ENCODE measurements at places on chromosomes 11 and 22.

GRCh38 chr11:18321578-18321968 is 367 bp downstream of the HPS5 start:
- no peak for DNase-seq

GRCh38 chr22:20646415-20646814 is 127.5 kb upstream of the SERPIND1 start:
- DNase-seq: no peak

DNA sequence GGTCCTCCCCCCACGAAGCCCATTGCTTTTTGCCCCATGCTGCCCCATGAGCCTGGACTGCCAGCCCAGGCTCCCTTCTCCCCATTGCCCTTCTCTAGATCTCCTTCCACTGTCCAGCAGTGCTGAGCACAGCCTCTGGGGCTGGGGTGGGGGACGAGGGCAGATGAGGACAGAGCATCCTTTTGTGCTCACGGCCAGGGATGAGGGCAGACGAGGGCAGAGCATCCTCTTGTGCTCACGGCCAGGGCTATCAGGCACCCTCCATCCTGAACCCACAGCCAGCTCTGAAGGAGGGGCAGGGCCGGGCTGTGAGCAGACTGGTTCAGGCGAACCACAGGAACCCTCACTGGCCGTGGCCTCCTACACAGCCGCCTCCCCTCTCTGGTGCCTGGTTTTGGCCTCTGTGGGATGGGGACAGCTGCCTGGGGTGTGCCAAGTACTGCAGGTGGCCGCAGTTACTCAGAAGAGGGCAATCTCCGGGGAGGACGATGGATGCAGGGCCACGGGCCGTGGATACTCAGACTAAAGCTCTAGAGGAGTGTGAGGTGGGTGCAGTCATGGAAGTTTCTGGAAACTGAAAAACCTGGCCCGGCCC is 1258.8 kb downstream of the BRD1 start:
- DNase-seq: no peak

- no peak for DNase-seq
These were observed 295.2 kb upstream of the CCDC179 start for GRCh38 chr11:23155503-23155902.

- DNase-seq: no peak
These were observed 12.2 kb downstream of the AP2A2 start for GRCh38 chr11:937841-938261.

DNA sequence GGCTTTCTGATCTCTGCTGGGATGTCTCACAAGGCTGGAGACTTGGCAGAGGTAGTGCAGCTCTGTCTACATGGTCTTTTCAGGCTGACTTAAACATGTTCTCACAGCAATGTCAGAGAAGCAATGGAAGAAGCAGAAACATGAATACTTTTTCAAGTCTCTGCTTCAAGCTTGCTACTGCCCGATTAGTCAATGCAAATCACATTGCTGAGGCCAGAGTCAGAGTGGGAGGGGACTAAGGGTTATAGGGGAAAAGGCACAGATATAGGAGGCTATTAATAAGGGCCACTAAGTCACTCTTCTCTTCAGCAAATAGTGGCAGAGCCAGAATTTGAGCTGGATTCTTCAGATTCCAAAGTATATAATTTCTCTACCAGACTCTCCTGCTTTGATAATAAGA is 390.5 kb downstream of the TMEM135 start:
- no peak for DNase-seq

- no peak for DNase-seq
These were observed 10.4 kb upstream of the MRGPRD start for GRCh38 chr11:68990995-68991780.

DNA sequence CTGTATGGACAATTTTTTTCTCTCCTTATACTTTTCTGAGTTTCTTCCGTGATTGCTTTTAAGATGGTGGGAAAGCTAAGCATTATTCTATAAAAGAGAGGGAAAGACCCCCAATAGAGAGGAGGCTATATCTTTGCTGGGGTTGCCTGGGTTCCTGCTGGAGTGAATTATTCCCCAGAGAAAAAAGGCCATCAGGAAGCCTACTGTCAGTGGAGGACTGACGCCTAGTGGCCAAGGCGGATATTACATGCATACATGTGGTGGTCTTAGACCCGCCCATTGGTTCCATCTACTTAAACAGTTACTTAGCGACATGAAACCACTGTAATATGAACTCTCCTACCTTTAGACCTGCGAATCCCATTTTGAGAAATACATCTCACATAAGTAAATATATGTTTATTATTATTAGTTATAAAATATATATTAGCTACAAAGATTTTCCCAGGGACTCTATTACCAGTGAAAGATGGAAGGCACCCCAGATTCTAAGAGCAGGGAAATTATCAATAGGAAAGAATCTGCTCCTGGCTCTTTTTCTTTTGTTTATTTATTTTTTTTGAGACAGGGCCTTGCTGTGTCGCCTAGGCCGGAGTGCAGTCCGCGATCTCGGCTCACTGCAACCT is 15.7 kb upstream of the PGA3 start:
- DNase-seq: peak; percentile 68

DNA sequence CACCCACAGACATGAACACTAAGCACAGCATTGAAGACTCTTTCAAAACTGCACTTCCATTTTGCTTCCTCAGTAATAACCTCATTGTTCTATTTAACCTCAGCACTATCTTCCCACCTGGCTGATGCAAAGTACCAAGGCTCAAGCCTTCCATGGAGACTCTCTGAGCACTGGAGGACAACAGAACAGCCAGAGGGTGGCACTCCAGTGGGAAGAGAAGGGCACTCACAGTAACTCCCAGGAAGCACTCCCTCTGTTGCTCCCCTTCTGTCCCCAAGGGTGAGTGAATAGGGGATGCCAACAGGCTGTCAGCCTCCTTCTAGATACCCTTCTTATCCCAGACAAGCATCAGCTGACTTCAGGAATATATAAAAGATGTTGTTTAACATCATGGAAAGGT is 3.5 kb downstream of the ME3 start:
- DNase-seq: no peak

DNA sequence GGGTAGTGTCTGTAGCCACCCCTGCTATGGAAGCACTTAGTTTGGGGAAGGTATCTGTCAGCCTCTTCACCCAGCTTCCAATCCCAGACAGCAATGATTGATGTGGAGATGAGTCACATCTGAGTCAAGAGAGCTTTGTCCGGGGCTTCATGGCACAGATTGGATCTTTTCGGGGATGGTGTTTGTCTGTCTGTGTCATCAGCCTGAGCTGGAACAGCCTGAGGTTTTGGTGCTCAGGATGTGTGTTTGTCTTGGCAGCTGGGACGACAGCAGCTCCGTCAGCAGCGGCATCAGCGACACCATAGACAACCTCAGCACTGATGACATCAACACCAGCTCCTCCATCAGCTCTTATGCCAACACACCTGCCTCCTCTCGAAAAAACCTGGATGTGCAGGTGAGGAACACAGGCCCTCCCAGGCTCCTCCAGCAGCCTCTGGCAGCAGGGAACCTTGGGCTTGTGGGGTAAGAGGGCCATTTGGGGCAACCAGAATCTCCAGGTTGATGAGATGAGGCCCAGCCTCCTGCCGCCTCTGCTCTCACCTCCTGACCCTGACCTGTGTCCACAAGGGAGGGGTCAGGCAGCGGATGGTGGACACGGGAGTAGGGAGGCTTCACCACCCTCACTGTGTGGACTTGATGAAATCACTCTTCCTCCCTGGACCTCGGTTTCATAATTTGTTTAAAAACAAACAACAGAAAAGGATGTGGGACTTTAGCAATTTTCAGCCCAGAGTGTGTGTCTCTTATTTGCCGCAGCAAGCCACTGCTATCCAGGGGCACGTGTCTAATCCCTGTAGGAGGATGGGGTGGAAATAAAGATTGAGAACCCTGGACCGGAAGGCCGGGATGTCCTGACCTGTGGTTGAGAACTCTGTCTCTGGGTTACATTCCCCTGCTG is 124.3 kb downstream of the DBX1 start:
- DNase-seq: no peak

GRCh38 chr11:2122907-2123627 is 16.1 kb downstream of the IGF2 start:
- DNase-seq: no peak

DNA sequence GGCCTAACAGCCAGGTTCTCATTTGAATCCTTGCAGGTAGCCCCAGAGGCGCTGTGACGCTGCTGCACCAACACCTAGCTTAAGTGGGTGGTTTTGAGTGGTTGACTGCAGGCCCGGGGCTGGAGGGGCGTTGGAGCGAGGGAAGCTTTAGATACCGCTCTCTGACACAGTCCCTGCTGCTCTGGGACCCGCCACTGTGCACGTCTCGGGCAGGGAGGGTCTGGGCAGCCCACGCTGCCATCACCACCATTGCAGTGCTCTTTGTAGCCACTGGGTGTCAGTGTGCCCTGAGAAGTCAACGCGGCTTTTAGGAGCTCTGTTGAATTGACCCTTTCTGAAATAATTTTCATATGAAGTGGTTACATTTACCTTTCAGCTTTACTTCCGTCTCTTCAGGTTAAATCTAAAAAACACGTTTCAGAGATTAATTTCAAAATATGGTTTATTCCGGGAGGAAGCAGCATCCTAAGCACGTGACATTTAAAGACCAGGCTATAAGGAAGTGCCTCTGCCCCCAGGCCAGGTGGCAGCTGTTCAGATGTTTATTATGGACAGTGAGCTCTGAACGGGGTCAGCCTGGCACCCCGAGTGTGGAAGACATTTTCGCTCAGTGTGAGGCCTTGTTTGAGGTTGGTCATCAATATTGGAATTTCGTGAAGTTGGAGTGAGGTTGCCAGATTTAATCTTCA is 30.9 kb upstream of the PARVB start:
- peak; percentile 32 for DNase-seq

- DNase-seq: no peak
These were observed 20.8 kb downstream of the YPEL1 start for GRCh38 chr22:21714786-21715185.

GRCh38 chr11:78838417-78838816 is 263.8 kb upstream of the NARS2 start:
- no peak for DNase-seq

DNA sequence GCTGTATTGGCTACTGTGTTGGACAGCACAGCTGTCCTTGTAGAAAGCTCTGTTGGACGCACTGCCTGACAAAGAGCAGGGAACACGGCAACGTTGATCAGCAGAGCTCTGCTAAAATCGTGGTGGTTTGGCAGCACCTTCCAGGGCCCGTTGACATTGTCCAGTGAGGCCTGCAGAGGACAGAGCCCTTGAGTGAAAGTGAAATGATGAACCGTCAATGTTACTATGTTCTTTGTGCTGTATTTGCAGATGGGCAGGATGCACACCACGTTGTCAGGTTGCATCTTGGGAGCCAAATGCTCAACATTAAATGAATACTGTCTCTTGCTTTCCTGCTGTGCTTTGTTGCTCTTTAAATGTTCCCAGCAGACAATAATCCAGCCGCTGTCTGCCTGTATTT is 69.7 kb downstream of the NELL1 start:
- DNase-seq: no peak

DNA sequence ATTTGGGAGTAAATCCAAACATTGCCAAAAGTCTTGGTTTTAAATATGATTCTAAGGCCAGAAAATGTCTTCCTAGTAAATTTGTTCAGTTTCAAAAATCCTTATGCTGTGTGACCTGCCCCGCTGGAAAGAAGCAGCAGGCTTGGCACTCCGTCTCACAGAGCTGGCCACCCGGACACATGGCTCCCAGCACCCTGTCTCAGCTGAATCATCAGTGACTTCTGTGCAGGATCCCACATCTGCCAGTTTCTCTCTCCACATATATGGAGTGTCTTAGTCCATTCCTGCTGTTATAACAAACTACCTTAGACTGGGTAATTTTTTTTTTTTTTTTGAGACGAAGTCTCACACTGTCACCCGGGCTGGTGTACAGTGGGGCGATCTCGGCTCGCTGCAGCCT is 356.7 kb downstream of the TBC1D22A start:
- DNase-seq: no peak

- no peak for DNase-seq
These were observed 109.3 kb upstream of the BMAL1 start for GRCh38 chr11:13168271-13168670.

- no peak for DNase-seq
These were observed 237.3 kb downstream of the ST3GAL4 start for GRCh38 chr11:126592496-126593410.

GRCh38 chr11:73625696-73626318 is 20.6 kb upstream of the PLEKHB1 start:
- DNase-seq: peak; percentile 25

All from GDM1 (cell line).